ENCODE measurements at places on chromosomes 3 and 15.

DNA sequence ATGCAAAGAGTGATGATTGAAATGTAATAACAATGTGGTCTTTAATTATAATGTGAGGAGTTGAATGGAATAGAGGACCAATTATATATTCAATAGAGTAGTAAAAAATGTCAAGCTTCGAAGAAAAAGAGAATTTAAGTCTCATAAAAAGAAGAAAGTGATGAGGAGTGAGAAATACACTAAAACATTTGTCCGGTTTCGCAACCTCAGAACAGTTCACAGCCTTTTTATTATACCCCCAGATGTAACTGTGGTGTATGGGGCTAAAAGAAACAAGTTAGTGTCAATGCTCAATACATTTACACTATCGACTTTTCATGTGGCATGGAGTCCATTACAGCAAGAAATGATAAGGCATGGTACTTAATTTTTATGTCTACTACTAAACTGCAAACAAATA lies 386.5 kb upstream of the ATP11B start:
- H3K4me3 ChIP-seq: no peak overlapping the region
- H3K27ac ChIP-seq: no peak overlapping the region
- H3K4me1 ChIP-seq: no peaks in the 10 kb centered on the region
- H3K36me3 ChIP-seq: no peaks in the 10 kb centered on the region

- H3K4me1 ChIP-seq: no peaks in the 10 kb centered on the region
- no peak overlapping the region for H3K4me3 ChIP-seq
- peaks cover 8% of the 10 kb centered on the region for H3K27me3 ChIP-seq
- no peak overlapping the region for H3K27ac ChIP-seq
- no peak for DNase-seq
Observed at GRCh38 chr15:71638876-71639275, 171.5 kb upstream of the NR2E3 start.

GRCh38 chr3:73550032-73550431 lies 74.7 kb downstream of the PDZRN3 start:
- no peaks in the 10 kb centered on the region for H3K4me1 ChIP-seq
- H3K27ac ChIP-seq: no peak overlapping the region
- no peak overlapping the region for H3K4me3 ChIP-seq
- H3K36me3 ChIP-seq: no peaks in the 10 kb centered on the region
- no peaks in the 10 kb centered on the region for H3K27me3 ChIP-seq

DNA sequence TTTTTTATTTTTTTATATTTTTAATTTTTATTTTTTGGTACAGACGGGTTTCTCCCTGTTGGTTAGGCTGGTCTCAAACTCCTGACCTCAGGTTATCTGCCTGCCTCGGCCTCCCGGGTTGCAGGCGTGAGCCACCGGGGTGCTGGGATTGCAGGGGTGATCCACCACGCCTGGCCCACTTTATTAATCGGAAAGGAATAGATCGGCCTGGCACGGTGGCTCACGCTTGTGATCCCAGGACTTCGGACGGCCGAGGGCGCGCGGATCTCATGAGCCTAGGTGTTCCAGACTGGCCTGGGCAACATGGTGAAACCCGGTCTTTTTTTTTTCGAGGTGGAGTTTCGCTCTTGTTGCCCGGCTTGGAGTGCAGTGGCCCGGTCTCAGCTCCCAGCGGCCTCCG lies 26.5 kb upstream of the TUBGCP5 start:
- peaks cover 9% of the 10 kb centered on the region for H3K27me3 ChIP-seq
- H3K36me3 ChIP-seq: peaks cover 3% of the 10 kb centered on the region
- no peak for DNase-seq
- no peak overlapping the region for H3K4me3 ChIP-seq

DNA sequence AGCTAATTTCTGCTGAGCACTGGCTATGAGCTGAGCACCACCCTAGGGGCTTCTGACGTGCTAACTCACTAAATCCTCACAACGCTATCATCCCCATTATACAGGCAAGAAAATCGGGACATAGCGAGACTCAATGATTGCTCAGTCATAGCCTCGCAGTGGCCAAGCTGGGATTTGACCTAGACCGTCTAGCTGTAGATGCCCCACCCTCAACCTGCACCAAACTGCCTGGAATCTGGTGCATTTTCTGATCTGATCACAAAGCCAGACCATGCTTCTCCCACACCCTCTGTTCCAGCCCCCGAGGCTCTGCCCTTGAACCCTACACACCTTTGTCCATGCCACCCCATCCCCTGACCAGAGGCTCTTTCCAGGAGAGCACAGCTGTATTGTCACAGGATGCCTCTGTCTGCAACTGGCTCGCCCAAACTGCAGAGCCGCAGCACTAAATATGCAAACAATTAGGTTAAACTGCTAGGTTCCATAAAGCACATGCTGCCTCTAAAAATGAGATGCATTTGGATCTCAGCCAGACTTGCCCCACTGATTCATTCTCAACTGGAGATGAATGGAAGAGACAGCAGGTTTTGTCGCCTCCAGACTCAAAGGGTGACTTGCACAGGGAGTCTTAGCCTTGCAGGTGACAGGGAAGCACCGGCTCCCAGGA lies 95.2 kb downstream of the NUP210 start:
- DNase-seq: no peak
- H3K4me1 ChIP-seq: peaks cover 6% of the 10 kb centered on the region
- peak overlapping the region; percentile 75 for H3K27ac ChIP-seq
- H3K27me3 ChIP-seq: no peaks in the 10 kb centered on the region
- no peak overlapping the region for H3K4me3 ChIP-seq

- H3K27ac ChIP-seq: no peak overlapping the region
- H3K4me1 ChIP-seq: peaks cover 16% of the 10 kb centered on the region
- H3K27me3 ChIP-seq: peaks cover 7% of the 10 kb centered on the region
- no peak for DNase-seq
- H3K36me3 ChIP-seq: no peaks in the 10 kb centered on the region
Observed at GRCh38 chr3:48189321-48189720, 1.1 kb upstream of the CDC25A start.
